Thoracic aorta (tissue), 2 donors: ENCODE measurements at places on chromosomes 6 and 20. TPM values are rescaled to one million over a fixed set of nuclear protein-coding genes. Genes with fewer than 3 reads are reported as not detected.

DNA sequence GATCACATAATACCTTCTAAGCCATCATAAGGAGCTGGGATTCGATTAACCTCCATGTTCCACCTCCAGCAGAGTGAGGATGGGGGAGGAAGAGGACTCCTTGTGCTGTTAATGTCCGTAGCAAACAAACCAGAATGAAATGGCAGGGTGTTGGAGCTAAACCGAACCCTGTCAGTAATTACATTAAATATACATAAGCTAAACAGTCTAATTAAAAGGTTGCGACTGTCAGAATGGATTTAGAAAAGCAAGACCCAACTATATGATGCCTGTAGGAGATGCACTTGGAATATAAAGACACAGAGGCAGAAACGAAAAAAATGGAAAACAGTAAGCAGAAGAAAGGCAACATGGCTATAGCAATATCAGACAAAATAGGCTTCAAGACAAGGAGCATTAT is 13.2 kb downstream of the PREX1 start:
- no peak overlapping the region for H3K4me3 ChIP-seq
- peaks cover 9% of the 10 kb centered on the region for H3K4me1 ChIP-seq
- no peaks in the 10 kb centered on the region for H3K36me3 ChIP-seq
- no peak overlapping the region for H3K27ac ChIP-seq

DNA sequence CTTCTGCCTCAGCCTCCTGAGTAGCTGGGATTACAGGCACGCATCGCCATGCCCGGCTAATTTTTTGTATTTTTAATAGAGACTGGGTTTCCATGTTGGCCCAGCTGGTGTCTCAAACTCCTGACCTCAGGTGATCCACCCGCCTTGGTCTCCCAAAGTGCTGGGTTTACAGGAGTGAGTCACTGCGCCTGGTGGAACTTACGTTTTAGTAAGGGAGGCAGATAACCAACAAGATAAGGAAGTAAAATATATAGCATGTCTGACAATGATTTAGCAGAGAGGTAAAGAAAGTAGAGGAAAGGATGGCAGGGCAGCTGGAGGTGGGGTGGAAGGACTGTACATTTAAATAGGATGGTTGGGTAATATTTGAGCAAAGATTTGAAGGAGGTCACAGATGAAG is 12.8 kb upstream of the MYMX start:
- H3K27me3 ChIP-seq: no peaks in the 10 kb centered on the region
- H3K36me3 ChIP-seq: no peaks in the 10 kb centered on the region
- H3K4me1 ChIP-seq: peaks cover 11% of the 10 kb centered on the region
- no peak overlapping the region for H3K4me3 ChIP-seq
- no peak for DNase-seq
- H3K27ac ChIP-seq: no peak overlapping the region

GRCh38 chr6:148822819-148823218 is 76.0 kb downstream of the UST start:
- H3K4me1 ChIP-seq: no peaks in the 10 kb centered on the region
- H3K27me3 ChIP-seq: no peaks in the 10 kb centered on the region
- no peaks in the 10 kb centered on the region for H3K36me3 ChIP-seq
- no peak overlapping the region for H3K27ac ChIP-seq
- no peak for DNase-seq

- H3K27me3 ChIP-seq: no peaks in the 10 kb centered on the region
- H3K36me3 ChIP-seq: no peaks in the 10 kb centered on the region
- DNase-seq: no peak
- H3K4me1 ChIP-seq: no peaks in the 10 kb centered on the region
- H3K4me3 ChIP-seq: no peak overlapping the region
These were observed 237.6 kb upstream of the JARID2 start for GRCh38 chr6:15008269-15008668.

Gene TRIM40
- not detected for total RNA-seq

GRCh38 chr6:16523606-16524379 is 237.5 kb downstream of the ATXN1 start:
- DNase-seq: no peak
- no peaks in the 10 kb centered on the region for H3K27me3 ChIP-seq
- no peak overlapping the region for H3K27ac ChIP-seq
- H3K4me1 ChIP-seq: peaks cover 6% of the 10 kb centered on the region
- peaks cover 4% of the 10 kb centered on the region for H3K36me3 ChIP-seq
- no peak overlapping the region for H3K4me3 ChIP-seq

- no peak for DNase-seq
- peaks cover 13% of the 10 kb centered on the region for H3K4me1 ChIP-seq
- peak overlapping the region; percentile 83 for H3K4me3 ChIP-seq
- H3K27me3 ChIP-seq: no peaks in the 10 kb centered on the region
- peak overlapping the region; percentile 62 for H3K27ac ChIP-seq
These were observed 91.2 kb upstream of the SIRPA start for GRCh38 chr20:1803932-1804501.

GRCh38 chr20:24321973-24322372 is 147.5 kb upstream of the SYNDIG1 start:
- no peaks in the 10 kb centered on the region for H3K27me3 ChIP-seq
- no peak overlapping the region for H3K27ac ChIP-seq
- no peak for DNase-seq
- H3K4me3 ChIP-seq: no peak overlapping the region
- H3K4me1 ChIP-seq: no peaks in the 10 kb centered on the region

Gene RAD21L1
- not detected for total RNA-seq

DNA sequence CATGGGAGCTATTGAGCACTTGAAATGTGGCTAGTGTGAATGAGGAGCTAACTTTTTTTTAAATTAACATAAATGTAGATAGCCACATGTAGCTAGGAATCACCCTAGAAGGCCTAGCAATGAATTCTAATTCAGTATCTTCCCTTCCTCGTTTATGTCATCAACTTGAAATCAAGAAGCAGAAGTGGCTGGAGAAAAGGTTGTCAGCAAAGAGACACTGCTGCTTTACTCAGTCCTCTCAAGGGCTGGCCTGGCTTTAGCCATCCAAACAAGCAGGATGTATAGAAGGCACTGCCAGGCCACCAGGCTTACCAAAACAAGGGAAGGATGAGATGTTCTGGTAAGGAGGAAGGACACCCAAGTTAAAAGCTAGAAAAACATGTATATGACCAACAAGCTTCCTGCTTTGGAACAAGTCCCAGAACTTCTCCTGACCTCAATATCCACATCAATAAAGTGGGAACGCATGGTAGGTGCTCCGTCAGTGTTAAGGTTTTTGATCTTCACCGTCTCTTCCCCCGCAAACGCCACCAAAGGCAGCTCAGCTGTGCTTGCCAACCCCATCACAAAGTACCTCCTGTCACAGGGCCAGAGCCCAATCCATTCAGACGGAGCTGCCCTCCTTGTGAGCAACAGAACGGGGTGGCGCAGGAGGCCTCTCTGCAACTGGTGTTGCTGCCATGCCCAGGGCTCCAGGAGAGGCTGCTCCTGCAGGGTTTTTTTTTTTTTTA is 235.8 kb upstream of the RIN2 start:
- no peaks in the 10 kb centered on the region for H3K36me3 ChIP-seq
- no peak overlapping the region for H3K27ac ChIP-seq
- H3K4me3 ChIP-seq: no peak overlapping the region

- DNase-seq: no peak
- no peak overlapping the region for H3K4me3 ChIP-seq
- no peak overlapping the region for H3K27ac ChIP-seq
- no peaks in the 10 kb centered on the region for H3K27me3 ChIP-seq
- H3K4me1 ChIP-seq: peaks cover 11% of the 10 kb centered on the region
- H3K36me3 ChIP-seq: no peaks in the 10 kb centered on the region
These were observed 175.8 kb upstream of the LRFN2 start for GRCh38 chr6:40762981-40763380.

Gene SLC17A2
- total RNA-seq: not detected

Gene RCAN2
- 126 TPM for total RNA-seq

GRCh38 chr6:143110996-143111395 is 50.3 kb downstream of the AIG1 start:
- DNase-seq: no peak
- H3K27me3 ChIP-seq: no peaks in the 10 kb centered on the region
- no peak overlapping the region for H3K4me3 ChIP-seq
- H3K27ac ChIP-seq: no peak overlapping the region

- H3K27me3 ChIP-seq: no peaks in the 10 kb centered on the region
- H3K4me1 ChIP-seq: no peaks in the 10 kb centered on the region
- H3K27ac ChIP-seq: no peak overlapping the region
- H3K4me3 ChIP-seq: no peak overlapping the region
- no peaks in the 10 kb centered on the region for H3K36me3 ChIP-seq
- DNase-seq: no peak
These were observed 87.1 kb upstream of the NT5E start for GRCh38 chr6:85362652-85363310.

DNA sequence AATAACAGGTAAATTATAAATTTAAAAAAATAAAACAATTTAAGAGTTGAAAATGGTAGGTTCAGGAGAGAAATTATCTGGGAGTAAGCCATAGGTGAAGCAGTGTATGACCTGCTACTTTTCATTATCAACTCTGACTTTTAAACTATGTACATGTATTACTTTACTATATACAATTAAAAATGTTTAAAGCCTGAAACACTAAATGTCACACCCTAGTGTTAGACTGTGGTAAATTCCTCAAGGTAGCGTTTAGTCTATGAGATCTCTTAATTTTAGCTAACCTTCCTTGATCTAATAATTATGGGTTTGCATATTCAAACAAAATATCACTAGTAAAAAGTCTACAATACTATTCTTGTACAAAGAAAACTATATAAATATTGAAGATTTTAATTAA is 22.3 kb upstream of the TBC1D32 start:
- DNase-seq: no peak
- H3K4me1 ChIP-seq: no peaks in the 10 kb centered on the region
- H3K36me3 ChIP-seq: no peaks in the 10 kb centered on the region
- no peak overlapping the region for H3K4me3 ChIP-seq
- H3K27me3 ChIP-seq: no peaks in the 10 kb centered on the region

Gene TDP2
- total RNA-seq: 31.1 TPM

GRCh38 chr6:140380427-140381218 is 1006.2 kb upstream of the CITED2 start:
- H3K4me1 ChIP-seq: no peaks in the 10 kb centered on the region
- no peak overlapping the region for H3K4me3 ChIP-seq
- no peak overlapping the region for H3K27ac ChIP-seq
- H3K36me3 ChIP-seq: no peaks in the 10 kb centered on the region
- H3K27me3 ChIP-seq: no peaks in the 10 kb centered on the region
- no peak for DNase-seq

Gene AKAP12
- total RNA-seq: 167 TPM

Gene COL9A3
- total RNA-seq: 0.54 TPM

DNA sequence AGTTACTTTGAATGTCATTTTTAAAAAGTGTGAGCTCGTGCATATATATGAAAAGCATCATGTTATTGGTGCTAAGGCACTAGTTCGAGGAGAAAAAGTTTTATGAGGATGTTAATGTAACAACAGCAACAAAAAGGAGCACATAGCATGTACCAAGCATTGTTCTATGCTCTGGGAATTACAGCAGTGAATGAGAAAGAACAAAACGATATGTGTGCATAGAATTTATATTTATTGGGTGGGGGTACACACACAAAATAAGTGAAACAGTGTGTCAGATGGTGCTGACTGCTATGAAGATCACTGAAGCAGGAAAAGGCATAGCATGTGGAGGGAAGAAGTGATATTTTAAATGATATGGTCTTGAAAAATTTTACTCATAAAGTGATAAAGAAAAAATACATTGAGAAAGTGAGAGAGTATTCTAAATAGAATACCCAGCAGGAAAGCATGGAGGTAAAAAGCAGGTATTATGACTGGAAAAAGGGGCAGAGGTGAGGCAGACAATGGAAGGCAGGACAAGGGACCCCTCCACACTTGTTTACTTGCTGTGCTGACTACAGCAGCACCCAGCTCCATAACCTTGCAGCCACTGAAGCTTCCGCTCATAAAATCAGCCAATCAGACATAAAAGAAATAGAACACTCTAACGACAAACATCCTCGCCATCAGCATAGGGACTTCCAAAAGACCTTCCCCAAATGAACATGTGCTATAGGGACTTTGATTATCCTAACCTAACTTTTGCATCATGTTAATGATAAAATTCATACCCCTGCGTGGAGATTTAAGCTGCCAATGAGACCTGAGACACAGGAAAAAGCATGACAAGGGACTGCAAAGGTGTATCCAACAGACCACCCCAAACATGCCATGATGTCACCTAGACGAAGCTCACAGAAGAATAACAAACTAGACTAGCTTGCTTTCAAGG is 119.9 kb downstream of the HFE start:
- peak overlapping the region; percentile 89 for H3K4me3 ChIP-seq
- H3K27me3 ChIP-seq: no peaks in the 10 kb centered on the region
- no peak overlapping the region for H3K27ac ChIP-seq
- DNase-seq: no peak
- no peaks in the 10 kb centered on the region for H3K36me3 ChIP-seq

DNA sequence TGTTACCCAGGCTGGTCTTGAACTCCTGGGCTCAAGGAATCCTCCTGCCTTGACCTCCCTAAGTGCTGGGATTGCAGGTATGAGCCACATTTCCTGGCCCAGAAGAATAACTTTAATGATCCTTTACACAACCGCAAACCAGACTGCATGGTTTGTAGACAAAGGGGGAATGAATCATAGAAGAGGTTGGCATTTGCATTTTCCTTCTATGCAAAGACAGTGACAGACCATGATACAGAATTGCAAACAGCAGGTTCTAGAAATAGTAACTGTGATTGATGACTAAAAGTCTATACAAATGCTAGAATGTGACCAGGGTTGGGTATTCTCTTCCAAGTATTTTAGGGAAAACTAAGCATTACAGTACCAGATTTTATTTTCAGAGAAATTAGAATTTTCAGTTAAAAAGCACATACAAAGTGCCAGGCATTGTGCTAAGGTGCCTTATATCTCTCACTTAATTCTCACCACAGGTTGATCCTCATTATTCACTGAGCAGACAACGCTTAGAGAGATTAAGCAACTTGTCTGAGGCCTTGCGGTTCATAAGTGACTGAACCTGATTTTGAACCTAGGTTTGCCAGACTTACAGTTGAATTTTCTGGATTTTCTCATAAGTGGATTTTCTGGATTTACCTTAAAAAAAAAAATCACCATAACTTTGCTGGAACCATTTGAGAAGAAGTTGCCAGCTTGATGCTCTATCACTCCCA is 146.6 kb downstream of the ZFAND3 start:
- no peak for DNase-seq
- no peaks in the 10 kb centered on the region for H3K27me3 ChIP-seq
- H3K36me3 ChIP-seq: no peaks in the 10 kb centered on the region
- no peak overlapping the region for H3K27ac ChIP-seq
- H3K4me1 ChIP-seq: peaks cover 2% of the 10 kb centered on the region
- no peak overlapping the region for H3K4me3 ChIP-seq

- H3K27ac ChIP-seq: no peak overlapping the region
- peak; percentile 6 for DNase-seq
- peaks cover 39% of the 10 kb centered on the region for H3K4me1 ChIP-seq
- no peaks in the 10 kb centered on the region for H3K36me3 ChIP-seq
- H3K4me3 ChIP-seq: no peak overlapping the region
- H3K27me3 ChIP-seq: no peaks in the 10 kb centered on the region
These were observed 195.5 kb downstream of the JARID2 start for GRCh38 chr6:15441215-15441868.

Gene FHL5
- total RNA-seq: 47.3 TPM
